Articular chondrocyte of knee joint (primary cell): ENCODE measurements at places on chromosomes 3 and 15. TPM values are rescaled to one million over a fixed set of nuclear protein-coding genes. Genes with fewer than 3 reads are reported as not detected.

Gene CDHR4
- 0.13 TPM in 1 of 2 replicates, not detected in the other for total RNA-seq

Gene PCSK6
- total RNA-seq: 0.13 and 0.43 TPM in 2 replicates

Gene SLC28A2
- not detected in 2 replicates for total RNA-seq

Gene GABRA5
- total RNA-seq: under 0.01 and 0.22 TPM in 2 replicates

Gene ATP13A5
- total RNA-seq: not detected in 2 replicates

Gene NCEH1
- total RNA-seq: 27.4 and 29.9 TPM in 2 replicates

Gene LINGO1
- 0.11 and 0.13 TPM in 2 replicates for total RNA-seq

Gene ADAMTS17
- total RNA-seq: 3.7 and 5.0 TPM in 2 replicates
